Naive thymus-derived CD8-positive, alpha-beta T cell (primary cell): ENCODE measurements at places on chromosomes 11 and 22.

DNA sequence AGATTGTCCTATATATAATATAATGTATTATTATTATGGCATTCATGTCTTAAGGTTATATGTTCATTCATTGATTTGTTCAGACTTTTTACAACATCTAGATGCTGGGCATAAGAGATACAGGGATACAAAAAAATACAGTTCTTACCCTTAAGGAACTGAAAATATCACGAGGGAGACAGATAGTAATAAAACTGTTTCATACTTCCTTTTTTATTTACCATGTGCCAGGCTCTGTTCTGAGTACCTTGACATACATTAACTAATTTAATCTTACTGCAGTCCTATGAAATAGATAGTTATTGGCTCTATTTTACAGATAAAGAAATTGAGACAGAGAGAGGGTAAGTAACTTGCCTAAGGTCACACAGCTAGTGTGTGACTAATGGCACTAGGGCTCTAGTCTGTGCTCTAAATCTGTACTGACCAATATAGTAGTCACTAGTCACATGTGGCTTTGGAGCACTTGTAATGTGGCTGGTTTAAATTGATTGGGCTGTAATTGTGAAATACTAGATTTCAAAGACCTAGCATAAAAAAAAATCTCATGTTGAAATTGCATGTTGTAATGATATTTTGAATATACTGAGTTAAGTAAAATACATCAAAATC, 21.3 kb downstream of the TRIM44 start:
- DNase-seq: no peak

DNA sequence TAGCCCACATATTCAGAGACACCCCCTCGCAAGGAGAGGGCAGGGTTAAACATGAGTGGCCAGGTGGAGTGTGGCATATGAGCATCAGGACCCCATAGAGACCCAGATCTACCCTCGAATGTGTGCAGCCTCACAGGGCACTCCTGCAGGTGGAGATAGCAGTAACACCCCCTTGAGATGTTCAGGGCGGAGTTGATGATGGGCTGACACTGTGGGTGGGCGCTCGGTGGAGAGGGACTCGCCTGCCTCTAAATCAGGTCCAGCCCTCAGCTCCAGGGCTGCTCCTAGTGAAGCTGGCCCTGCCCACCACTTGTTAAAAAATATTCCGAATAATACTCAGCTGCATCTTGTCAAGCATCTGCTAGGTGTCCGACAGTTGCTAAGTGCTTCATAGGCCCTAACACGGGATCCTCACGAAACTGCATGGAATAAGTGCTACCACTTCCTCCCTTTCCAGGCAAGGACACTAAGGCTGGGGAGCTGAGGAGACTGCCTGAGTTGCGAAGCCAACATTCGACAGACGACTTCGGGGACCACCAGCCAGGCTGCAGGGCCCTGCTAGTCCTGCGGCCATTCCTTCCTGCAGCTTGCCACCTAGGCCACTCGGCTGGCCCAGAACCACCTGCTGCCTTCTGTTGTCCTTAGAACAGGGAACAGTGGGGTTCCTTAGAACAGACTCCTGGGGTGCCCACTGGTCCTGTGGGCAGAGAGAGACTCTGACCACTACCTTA, 74.0 kb upstream of the WNT11 start:
- DNase-seq: no peak

GRCh38 chr11:66685276-66686099, 7.8 kb upstream of the RBM4B start:
- no peak for DNase-seq

- no peak for DNase-seq
Measured at GRCh38 chr11:117664897-117665296, 132.1 kb downstream of the DSCAML1 start.

GRCh38 chr11:72221386-72222075, 3.0 kb upstream of the INPPL1 start:
- no peak for DNase-seq

- no peak for DNase-seq
Measured at GRCh38 chr11:57357856-57358255, 19.7 kb downstream of the P2RX3 start.

- DNase-seq: no peak
Measured at GRCh38 chr11:119350302-119350701, 3.8 kb upstream of the MFRP start.

- DNase-seq: no peak
Measured at GRCh38 chr11:12377824-12378593, 638 bp downstream of the PARVA start.

DNA sequence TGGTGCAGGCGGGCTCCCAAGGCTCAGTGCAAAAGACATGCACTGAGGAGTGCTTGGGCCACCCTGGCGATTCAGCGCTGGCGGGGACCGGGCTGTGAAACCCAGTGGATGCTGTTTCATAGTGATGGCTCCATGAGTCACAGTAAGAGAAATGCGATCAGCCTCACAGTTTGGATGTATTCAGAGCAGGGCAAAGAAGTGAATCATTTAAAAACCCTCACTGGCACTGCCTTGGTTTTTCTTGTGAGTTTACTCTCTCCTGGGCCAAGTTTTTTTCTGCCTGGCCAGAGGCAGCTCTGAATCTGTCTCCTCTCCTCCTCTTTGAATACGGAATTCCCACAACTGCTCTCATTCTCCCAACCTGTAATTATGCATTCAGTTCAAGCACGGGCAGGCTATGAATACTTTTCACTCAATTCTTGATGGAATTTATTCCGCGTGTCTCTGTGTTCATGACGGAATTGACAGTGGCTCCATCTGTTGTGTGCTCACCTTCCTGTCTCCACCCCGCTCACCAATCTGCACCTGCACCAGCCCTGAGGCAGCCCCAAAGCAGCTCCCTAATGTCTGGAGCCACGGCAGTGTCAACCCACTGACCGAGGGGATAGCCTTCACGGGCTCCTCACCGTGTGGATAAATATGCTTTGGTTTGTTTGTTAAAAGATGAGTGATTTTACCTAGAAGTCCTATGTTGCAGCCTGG, 14.9 kb downstream of the ADAMTS8 start:
- no peak for DNase-seq

GRCh38 chr11:1397146-1397861, 7.6 kb downstream of the BRSK2 start:
- no peak for DNase-seq

- no peak for DNase-seq
Measured at GRCh38 chr22:43554694-43555365, 143.0 kb downstream of the MPPED1 start.

- DNase-seq: no peak
Measured at GRCh38 chr11:16911658-16912057, 102.6 kb downstream of the PLEKHA7 start.

DNA sequence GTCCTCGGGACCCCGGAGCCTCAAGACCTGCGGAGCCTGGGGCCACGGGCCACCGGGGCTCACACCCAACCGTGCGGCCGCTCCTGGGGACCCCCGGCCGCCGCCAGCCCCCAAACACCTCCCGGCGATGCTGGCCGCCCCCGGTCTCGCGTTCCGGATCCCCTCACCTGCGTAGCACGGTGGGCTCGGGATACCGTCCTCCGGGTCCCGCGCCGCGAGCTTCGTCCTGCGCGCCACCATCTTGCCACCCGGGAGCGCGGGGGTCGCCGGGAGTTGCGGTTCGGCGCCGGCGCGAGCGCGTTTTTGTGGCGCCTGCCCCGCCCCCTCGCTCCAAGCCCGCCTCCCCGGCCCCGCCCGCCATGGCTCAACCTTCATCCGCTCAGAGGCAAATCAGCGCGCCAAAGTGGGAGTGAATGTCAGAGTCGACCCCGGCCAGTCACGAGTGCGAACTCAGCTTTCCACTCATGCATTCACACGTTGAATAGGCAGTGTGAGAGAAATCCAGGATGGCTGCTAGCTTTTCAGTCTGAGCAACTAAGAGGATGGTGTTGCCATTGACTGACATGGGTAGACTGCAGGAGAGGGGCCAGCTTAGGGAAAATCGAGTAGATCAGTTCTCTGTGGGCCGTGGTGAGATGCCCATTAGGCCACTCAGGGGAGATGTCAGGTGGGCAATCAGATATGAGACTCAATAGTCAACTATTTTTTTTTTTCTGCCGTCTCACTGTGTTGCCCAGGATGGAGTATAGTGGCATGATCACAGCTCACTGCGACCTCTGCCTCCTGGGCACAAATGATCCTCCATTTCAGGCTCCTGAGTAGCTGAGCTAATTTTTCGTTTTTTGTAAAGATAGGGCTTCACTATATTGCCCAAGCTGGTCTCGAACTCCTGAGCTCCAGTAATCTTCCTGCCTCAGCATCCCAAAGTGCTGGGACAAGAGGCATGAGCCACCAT, 28.3 kb downstream of the SERHL2 start:
- DNase-seq: peak; percentile 83
